ENCODE measurements at places on chromosomes 16 and 17.

- no peak for DNase-seq
Observed at GRCh38 chr16:9458816-9459215, 367.4 kb downstream of the HAPSTR1 start.

DNA sequence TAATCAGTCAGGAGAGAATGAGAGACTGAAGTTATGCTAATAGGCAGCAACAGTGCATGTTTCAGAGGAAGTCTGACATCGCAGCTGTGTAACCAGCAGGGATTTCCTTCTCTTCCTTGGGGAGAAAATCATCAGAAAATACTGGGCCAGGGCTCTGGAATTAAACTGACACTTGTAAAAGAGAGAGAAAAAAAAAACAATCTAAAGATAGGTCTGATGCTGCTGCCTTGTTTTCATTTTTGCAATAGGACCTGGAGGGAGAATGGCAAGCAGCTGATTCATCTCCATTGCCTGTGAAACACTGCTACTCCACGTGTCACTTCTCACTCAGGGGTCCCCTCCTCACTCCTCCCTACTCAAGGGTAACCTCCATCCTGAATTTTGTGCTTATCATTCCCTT lies 17.7 kb upstream of the CORO6 start:
- DNase-seq, result no peak

GRCh38 chr16:5354645-5355044 lies 257.1 kb upstream of the EEF2KMT start:
- no peak for DNase-seq

GRCh38 chr16:84765616-84766580 lies 53.9 kb upstream of the CRISPLD2 start:
- DNase-seq, result no peak

- no peak for DNase-seq
Observed at GRCh38 chr16:13453325-13453724, 466.6 kb upstream of the ERCC4 start.

DNA sequence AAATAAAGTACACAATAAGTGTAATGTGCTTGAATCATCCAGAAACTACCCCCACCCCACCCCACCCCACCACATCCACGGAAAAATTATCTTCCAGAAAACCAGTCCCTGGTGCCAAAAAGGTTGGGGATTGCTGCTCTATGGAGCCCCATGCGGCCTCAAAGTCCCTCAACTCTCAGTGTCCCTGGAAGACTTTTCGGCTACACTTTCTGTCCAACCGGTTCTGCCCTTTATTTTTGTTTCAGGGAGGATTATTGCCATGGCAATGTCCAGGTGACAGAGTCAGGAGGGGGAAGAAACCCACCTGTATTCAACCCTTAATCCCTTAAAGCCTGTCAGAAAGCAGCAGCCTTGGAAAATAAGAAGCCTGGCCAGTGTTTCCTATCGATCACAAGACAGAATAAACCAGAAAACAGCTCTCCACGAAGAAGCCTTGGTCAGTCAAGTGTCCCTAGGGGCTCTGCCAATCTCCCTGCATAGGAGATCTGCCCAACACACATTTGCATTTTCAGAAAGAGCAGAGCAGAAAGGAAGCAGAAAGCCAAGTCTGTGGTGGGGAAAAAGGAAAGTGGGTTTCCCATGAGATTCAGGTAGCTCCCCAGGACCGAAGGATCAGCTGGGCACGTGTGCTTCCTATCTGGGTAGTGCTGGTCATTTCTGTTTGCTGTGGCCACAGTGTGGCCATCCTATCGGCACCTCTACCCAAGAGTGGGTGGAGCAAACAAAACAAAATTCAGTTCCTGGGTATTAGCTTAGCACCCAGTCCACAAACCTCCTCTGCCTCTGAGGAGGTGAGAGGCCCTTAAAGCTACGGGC lies 342.7 kb downstream of the SOX9 start:
- no peak for DNase-seq

- DNase-seq, result no peak
Observed at GRCh38 chr16:54677308-54677950, 253.2 kb upstream of the IRX5 start.

GRCh38 chr16:24955975-24956731 lies 59.0 kb downstream of the ARHGAP17 start:
- no peak for DNase-seq

DNA sequence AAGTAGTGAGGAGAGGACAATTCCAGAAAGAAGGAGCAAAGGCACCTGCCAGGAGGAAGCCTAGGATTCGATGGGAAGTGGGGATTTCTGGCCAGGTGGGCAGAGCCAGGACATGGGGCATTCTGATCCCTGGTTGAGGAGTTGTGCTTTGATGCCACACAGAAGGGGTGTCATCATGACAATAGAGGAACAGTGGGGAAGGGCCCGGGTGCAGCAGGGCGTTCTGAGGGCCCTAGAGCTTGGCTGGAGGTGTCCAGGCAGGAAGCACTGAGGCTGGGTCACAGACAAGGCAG lies 4.3 kb downstream of the EVPLL start:
- DNase-seq, result no peak

- no peak for DNase-seq
Observed at GRCh38 chr16:9797306-9797705, 384.9 kb downstream of the GRIN2A start.

GRCh38 chr17:78130090-78130436 lies 508 bp upstream of the TMC8 start:
- DNase-seq, result no peak

DNA sequence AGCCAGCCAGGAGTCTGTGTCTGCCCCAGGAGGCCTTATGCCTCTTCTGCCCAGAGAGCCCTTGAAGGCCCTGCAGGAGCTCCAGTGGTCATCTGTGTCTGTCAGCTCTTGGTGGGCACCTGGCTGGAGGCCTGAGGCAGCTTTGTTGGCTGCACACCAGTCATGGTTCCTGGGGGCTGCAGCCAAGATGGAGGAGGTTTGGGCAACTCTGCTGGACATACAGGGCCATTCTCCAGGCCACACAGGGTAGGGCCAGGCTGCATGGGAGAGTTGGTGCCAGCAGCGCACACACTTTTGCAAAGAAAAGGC lies 29.4 kb downstream of the B9D1 start:
- DNase-seq, result no peak

DNA sequence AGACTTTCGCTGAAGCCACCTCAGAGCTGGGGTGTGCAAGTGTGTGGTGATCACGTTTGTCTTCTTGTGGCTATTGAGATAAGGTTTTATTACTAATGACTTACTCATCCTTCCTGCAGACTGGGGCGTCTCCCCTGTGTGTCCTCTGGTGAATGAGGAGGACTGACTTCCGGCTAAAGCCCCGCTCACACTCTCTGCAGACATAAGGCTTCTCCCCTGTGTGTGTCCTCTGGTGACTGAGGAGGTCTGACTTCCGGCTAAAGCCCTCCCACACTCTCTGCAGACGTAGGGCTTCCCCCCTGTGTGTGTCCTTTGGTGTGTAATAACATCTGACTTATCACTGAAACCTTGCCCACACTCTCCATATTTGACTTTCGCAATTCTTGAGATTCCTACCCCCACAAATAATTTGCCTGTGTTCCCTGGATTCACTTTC lies 19.4 kb downstream of the PRDM7 start:
- DNase-seq, result peak; percentile 11

DNA sequence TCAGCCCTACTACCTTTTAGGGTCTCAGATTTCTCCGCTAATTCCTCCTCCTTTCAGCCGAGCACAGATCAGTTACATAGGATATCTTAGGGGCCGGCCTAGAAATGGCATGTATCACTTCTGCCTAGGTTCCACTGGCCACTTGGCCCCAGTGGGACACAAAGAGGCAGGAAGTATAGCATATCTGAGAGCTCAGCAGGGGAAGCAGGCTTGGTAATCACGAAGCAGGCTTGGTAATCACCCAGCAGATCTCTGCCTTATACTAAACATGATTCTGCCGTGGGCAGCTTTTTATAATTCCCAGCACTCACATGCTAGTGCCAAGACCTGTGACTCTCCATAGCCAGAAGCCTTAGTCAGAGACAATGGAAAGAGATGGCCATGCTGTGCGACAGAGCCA lies 59.6 kb upstream of the CACNG5 start:
- no peak for DNase-seq

GRCh38 chr17:1033503-1033902 lies 36.6 kb downstream of the TIMM22 start:
- no peak for DNase-seq

DNA sequence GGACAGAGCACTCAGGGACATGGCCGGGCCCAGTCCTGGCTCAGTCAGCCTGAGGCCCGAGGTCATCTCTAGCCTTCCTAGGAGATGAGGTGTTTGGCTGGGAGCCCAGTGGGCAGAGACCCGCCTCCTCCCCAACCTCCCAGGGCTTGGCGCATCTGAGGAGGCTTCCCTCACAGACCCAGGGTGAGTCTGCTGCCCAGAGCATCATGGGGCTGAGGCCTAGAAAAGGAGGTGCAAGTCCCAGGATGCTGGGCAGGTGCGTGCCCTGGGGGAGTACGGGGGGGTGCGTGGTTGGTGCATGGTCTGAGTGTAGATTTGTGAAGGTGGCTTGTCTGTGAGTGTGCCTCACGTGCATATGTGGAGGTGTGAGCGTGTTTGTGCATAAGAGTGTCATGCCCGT lies 4.7 kb downstream of the PDE6G start:
- no peak for DNase-seq

DNA sequence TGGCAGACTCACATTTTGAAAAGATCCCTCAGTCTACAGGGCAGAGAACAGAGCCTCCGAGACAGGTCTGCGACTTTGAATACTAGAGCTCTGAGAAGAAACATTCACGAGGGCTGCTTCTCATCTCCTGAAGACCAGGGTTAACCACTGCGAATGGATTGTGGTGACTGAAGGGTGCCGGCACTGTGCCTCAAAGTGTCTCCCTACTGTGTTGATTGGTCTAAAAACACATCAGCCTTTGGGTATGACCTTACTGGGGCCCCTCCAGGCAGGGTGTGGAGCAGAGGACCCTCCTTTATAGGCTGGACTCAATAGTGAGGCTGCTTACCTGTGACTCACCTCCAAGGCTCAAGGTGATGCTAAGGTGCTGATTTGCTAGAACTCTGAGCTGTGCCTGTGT lies 2.6 kb upstream of the LGALS9 start:
- no peak for DNase-seq

DNA sequence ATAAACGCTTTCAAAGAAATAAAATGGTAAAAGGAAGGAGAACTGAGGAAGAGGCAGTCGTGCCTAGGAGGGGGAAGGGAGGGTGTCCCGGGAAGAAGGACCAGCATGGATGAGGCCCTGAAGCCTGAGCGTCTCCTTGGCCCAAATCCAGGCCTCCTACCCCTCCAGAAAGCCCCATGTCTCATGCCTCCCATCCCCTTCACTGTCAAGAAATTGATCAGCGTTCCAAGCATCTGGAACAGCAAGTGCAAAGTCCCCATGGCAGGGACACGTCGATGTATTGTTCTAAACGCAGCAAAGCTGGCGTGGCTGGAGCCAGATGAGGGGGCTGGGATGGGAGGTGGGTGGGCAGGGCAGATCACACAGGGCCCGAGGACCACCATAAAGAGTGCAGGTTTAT lies 22.6 kb downstream of the SEC14L5 start:
- no peak for DNase-seq

- DNase-seq, result no peak
Observed at GRCh38 chr17:68141050-68141449, 105.5 kb downstream of the KPNA2 start.

- no peak for DNase-seq
Observed at GRCh38 chr17:73384926-73385325, 73.1 kb upstream of the CDC42EP4 start.

GRCh38 chr17:3724378-3725077 lies 825 bp downstream of the HASPIN start:
- DNase-seq, result no peak

GRCh38 chr17:42989726-42990652 lies 8.2 kb upstream of the RPL27 start:
- no peak for DNase-seq

GRCh38 chr16:19517424-19518089 lies 4.3 kb downstream of the GDE1 start:
- no peak for DNase-seq

DNA sequence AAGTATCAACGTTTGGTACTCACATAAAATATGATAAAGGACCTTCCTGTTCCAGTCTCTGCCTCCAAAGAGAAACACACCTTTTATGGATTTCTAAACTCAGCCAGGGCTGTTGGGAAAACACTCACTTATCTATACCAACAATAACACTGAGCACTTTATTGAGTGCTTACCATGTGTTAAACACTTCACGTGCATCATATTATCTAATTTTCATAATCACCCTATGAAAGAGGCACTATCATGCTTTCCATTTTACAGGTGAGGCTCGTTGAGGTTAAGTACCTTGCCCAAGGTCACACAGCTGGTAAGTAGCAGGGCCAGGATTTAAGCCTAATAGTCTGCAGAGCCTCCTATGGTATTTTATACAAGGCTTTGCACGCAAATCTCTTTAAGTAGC lies 251.5 kb upstream of the SOX9 start:
- no peak for DNase-seq

GRCh38 chr16:50121278-50121677 lies 31.8 kb upstream of the TENT4B start:
- no peak for DNase-seq

DNA sequence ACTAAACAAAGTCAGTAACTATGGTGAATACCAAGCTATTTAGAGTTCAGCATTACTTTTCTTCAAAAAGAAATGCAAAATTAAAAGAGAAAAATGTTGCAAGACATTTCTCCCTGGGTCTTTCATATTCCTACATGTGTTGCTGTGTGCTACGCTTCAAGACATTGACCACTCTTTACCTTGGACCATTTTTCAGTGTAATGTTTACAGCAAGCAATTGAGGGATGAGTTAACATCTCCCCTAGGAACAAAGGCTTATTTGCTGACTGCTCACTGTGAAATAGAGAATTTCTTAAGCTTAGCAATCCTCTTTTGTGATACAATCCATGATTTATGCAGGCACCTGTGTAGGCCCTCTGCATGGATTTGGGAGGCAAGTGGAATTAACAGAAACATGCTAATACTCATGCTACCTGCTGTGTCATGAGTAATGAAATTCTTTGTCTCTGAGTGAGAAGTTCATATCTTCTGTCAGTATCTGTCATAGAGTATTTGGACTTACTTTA lies 1202.9 kb upstream of the CDH8 start:
- DNase-seq, result no peak

GRCh38 chr16:23754594-23755483 lies at the start of gene CHP2:
Gene CHP2, plus strand, starts transcription at chr16:23755026. Its CDS starts 24 bp downstream, at chr16:23755050.
- no peak for DNase-seq

- DNase-seq, result no peak
Observed at GRCh38 chr17:967122-967521, 12.5 kb downstream of the NXN start.

GRCh38 chr17:9056566-9056965 lies 35.3 kb downstream of the NTN1 start:
- no peak for DNase-seq

GRCh38 chr17:17814162-17815061 lies 22.4 kb downstream of the SREBF1 start:
- no peak for DNase-seq

Measured in GF-D8 (cell line).